NCI-H526 (cell line): ENCODE measurements at places on chromosomes 2 and 18.

- DNase-seq = no peak
Measured at GRCh38 chr2:45570671-45571334, 40.3 kb downstream of the SRBD1 start.

DNA sequence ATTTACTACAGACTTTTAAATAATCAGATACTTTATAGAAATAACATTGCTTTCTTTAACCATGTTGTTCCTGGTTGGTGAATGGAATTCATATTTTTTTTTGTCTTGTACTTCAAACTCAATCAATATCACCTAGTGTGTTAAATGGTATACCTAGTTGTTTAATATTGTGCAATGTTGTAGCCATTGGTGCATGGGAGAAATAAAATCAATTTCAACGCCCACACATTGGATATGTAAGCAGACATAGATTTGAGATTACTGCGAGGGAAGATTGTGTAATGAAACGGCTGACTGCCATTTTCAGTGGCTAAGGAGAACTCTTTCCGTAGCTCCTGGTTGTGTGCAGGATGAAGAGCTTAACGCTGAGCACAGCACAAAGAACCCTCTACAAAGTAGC lies 626.1 kb downstream of the TMEM182 start:
- no peak for DNase-seq

- peak; percentile 87 for DNase-seq
Measured at GRCh38 chr2:25252291-25253152, 84.1 kb upstream of the POMC start.

DNA sequence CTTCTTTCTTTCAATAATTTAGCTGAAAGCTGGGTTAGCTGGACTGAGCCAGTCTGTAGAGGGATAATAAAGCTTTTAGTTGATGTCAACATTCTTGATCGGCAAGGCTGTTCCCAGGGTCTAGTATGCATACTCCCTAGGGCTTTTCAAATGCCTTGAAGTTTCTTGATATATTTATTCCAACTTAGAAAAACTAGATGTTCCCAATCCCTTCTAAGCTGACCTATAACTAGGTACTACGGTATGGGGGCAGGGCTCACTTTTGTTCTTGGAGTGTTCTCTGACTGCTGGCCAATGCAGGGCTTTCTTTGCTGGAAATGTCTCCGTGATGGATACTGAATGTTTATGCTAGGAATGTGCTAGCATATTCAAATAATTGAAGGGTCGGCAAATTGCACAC lies 258.6 kb upstream of the TANK start:
- no peak for DNase-seq

DNA sequence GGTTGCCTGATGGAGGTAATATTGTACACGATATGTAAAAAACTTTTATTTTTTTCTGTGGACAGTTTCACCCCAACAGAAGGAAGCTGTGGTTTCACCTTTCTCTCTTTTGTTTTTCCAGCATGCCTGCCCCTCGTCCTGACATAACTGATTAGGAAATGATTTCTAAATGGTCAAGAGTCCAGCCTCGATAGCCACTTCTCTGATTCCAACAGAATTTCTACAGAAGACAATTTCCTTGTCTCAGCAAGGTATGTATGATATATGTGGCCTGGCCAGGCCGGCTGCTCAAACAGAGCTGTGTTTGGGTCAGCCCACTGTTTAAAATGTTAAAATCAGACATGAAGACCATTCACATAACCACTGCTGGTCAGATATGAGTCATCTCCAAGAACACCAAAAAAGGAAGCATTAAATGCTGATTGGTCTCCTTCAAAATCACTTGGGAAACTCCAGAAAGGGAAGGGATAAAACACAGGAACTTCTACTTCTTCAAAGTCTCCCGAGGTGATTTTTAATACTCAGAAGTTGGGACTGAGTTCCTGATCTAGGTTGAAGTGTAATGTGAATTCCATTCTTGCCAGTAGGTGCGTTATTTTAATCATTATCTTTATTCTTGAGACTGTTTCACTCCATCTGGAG lies 22.3 kb downstream of the ATP8B1 start:
- DNase-seq = no peak

- no peak for DNase-seq
Measured at GRCh38 chr2:160267022-160267421, 67.0 kb upstream of the ITGB6 start.
